ENCODE measurements at places on chromosomes 4 and X.

DNA sequence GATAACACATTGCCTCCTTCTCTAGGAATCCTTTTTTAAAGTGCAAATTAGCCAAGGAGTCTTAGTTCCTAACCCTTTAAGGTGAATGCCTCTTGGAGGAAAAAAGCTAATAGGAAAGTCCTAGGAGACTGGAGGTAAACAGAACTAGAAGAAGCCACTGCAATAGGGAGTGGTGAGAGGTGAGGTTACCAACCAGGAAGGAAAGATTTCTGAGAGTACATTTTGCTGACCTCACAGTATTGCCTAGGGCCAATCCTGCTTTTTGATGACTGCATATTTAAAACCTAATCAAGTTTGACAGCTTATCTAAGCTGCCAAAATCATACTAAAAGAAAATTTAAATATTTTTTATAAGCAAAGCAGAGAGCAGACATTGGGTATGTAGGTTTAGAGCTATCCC, 7.3 kb upstream of the CUL4B start:
- no peak for DNase-seq

DNA sequence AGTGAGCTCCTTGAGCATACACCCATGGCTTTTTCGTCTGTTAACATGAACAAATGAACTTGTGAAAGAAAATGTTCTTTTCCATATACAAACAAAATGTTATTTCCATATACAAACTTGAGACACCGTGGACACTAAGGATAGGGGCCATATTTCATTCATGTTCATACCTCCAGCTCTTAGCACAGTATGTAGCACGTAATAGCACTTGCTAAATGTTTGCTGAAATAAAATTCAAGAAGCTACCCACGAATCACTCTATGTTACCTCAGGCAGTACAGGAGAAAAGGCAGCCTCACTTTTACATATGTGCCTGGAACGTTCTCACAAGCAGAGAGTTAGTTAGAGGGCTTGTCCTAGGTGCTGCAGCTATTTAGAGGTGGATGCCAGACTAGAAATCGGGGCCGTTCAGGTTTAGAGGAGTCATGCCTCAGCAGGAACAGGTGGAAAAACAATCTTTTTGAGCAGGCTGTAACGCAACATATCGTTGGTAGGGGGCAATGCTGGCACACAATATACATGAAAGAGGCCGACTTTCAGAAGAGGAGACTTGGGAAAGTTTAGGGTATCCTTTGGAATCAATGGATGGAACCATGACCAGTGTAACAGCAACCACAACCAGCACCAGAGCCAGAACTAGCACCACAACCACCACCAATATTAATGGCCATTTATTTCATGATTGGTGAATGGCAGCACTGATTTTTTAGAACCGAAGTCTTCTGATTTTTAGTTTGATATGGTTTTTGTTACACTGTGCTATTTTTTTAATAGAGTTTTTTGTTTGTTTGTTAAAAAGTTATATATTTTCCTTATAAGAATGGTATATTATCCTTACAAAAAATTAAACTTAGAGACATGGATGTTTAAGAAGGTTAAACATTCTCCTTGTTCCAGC, 14.8 kb upstream of the PAQR3 start:
- no peak for DNase-seq

DNA sequence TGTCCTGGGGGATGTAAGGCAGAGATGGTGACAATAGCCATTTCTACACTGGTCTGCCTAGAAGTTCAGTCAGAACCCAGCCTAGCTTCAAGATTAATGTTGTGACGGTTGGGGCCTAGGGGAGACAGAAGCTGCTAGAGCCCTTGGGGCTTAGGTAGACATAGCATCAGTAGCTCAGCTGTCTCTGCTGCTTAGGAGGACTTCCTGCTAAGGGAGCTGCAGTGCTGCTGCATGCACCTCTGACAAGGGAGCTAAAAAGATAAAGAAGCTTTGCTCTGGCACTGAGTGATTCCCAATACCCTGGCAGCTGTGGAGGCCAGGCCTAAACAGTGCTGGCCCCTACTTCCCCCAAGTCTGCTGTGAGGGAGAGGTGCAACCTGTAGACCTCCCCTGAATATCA, 116.0 kb downstream of the CT47B1 start:
- no peak for DNase-seq

- no peak for DNase-seq
Observed at GRCh38 chrX:47358387-47359065, 11.9 kb upstream of the ZNF157 start.

DNA sequence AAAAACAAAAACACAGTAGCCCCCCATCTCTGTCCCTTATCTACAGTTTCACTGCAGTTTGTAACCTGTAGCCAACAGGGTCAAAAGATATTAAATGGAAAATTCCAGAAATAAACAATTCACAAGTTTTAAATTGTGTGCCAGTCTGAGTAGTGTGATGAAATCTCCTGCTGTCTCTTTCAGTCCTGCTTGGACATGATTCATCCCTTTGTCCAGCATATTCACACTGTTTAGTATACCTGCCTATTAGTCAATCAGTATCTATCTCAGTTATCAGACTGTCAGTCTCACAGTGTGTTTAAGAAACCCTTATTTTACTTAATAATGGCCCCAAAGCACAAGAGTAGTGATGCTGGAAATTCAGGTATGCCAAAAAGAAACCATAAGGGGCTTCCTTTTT, 21.9 kb downstream of the CNOT6L start:
- DNase-seq = peak; percentile 17

DNA sequence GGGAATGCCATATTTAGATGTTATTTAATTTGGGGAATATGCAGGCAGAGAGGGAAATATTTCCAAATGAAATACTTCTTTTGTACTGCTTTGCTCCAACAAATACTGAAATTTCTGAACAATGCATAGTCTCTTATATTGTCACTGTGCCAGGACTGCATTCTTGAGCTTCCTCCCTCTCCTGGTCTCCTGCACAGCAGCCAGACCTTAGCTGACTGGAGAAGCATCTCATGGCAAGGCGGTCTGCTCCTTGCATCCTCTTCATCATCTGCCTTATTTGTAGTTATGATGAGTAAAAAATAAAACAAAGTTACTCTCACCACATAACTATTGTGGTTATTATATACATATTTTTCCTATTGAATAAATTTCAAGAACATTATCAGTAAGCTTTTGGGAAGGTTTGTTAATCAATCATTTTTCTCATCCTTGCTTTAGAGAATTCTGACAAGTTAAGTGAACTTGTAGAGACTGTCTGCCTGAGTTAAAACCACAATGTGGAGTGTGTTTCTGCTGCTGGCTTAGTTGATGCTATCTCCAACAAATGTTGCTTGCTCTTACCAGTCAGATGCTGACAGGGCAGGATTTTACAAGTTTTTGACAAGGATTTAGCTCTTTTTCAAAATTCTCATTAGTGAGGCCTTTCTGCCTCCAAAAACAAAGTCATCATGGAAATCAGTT, 153.6 kb downstream of the SOWAHB start:
- DNase-seq = peak; percentile 67

DNA sequence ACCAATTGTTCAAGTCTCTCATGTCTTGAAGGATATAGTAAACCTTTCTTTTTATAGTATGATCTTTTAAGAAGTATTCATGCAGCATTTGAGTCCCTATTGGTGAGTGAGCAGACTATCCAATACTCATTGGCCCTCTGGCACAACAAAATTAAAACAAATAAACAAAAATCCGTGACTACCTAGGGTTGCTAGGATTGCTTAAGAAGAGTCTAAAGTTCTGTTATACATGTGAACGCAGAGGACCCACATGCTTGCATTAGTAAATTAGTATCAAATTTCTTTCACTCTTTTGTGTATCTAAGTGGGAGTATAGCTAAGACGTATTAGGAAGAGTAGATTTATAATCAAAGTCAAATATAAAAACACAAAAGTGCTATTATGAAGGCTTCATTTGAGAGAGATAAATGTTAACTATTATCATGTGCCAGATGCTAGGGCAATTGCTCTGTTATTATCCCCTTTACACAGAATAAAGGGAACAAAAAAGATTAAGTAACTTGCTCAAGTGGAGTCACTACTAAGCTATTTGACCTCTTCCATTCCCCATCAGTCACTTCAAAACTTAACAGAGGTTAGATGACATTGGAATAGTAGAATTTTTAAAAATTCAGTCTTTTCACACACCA, 29.2 kb upstream of the LARP1B start:
- no peak for DNase-seq

DNA sequence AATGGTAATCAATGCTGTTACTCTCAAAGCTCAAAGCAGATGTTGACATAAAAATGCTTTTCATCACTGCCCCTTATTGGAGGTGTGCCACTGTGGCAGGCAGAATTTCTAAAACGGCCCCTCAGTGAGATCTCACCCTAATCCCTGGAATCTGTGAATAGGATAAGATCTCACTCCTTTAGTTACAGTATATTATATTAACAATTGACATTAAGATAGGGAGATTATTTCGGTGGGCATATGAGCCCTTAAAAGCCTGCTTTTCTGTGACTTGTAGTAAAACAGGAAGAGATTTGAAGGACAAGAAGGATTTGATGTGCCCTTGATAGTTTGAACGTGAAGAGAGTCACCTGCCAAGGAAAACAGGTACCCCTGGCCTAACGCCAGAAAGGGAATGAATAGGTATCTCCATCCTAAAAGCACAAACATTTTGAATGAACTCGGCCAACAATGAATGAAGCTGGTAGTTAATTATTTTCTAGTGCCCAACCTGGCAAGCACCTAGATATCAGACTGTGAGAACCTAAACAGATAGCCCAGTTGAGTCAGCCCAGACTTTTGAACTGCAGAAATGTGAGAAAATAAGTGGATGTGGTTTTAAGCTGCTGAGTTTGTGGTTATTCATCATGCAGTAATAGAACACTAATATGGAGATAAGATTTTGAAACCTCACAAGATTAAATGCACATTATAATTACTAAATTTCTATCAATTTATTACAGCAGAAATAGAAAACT, 881.6 kb downstream of the PCDH18 start:
- peak; percentile 2 for DNase-seq

DNA sequence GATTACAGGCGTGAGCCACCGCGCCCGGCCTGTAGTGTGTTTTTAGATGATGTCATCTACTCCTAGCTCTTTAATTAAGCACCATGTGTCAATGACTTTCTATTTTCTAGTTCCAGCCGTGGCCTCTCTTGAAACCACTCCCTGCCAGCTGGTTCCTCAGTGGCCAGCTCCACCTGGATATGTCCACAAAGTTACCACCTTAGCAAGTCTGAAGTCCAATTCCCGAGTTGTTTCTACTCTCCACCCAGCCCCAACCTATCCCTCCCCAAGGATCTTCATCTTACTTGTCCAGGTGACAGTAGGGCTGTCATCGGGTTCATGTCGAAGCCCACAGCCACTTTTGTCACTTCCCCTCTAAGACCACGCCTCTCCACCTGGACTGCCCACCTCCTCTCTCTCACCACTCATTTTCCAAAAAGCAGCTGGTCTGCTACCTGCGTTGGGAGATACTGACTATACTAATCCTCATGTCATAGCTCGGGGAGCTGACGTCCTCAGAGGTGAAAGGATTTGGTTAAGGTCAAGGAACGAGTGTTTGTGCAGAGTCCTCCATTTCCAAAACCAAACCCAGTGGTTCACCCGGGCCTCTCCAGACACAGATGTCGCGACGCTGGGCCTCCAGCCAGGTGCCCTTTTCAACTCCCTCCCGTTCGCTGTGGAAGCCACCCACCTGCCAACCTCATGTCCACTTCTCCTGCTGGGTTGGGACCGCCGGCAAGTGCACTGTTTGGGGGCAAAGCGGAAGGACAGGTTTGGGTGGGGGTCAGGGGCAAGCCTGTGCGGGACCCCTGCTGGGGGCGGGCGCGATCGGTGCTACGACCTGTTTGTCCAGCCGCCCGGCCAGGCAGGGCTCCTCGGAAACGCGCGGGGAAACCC, 704 bp downstream of the FAM3A start:
- no peak for DNase-seq

GRCh38 chr4:128517096-128517738, 229.6 kb upstream of the PGRMC2 start:
- DNase-seq = peak; percentile 44

GRCh38 chr4:1091561-1091995, 21.8 kb downstream of the RNF212 start:
- DNase-seq = no peak

- peak; percentile 95 for DNase-seq
Observed at GRCh38 chr4:188941524-188942119, 802.4 kb downstream of the TRIML1 start.

GRCh38 chr4:109429545-109429944, 4.1 kb upstream of the SEC24B start:
- no peak for DNase-seq

DNA sequence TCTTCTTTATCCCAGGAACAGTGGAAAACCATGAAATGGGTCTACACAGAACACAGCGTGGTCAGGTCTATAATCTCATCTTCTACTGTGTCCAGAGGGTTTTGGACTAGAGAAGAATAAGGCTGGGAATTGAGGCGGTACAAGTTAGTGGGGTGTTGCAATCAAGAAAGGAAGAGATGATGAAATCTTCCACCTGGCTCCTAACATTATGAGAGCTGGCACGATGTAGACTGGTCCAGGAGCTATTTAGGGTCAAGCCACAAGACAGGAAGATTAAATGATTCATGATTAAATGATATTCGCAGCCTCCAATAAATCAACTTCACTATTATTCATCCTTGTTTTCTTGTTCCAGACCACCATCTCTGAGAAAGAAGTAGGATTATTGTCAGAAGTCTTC, 88.0 kb downstream of the ARSF start:
- DNase-seq = peak; percentile 74

- no peak for DNase-seq
Observed at GRCh38 chr4:2281575-2282343, 19.9 kb upstream of the MXD4 start.

- DNase-seq = no peak
Observed at GRCh38 chr4:83342476-83342875, 7.8 kb upstream of the HPSE start.

- no peak for DNase-seq
Observed at GRCh38 chr4:129223945-129224344, 128.0 kb downstream of the C4orf33 start.

GRCh38 chr4:121187206-121187605, 23.1 kb upstream of the TNIP3 start:
- DNase-seq = no peak

GRCh38 chr4:188879598-188879997, 740.4 kb downstream of the TRIML1 start:
- no peak for DNase-seq

GRCh38 chr4:13546941-13547484, 2.7 kb upstream of the NKX3-2 start:
- no peak for DNase-seq

DNA sequence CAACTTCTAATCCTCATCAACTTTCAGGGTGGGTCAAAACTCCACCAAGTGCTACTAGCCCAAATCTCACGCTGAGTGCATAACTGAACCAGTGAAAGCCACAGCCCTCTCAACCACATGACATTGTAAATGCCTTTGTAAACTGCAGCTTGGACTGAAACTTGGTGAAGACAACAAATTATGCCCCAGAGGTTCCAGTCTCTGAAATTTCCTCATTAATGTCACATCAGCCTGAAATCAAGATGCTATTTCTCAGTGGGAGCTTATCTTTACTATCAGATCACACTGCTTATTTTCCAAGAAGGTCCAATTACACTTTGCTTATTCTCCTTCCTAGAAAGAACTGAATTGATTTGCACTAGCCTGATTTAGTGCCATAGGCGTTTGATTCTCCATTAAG, 46.6 kb downstream of the SOWAHB start:
- no peak for DNase-seq
